ENCODE measurements at places on chromosomes 3 and 15.
A peak's percentile ranks its signal among the peaks of the same experiment; 100 is the strongest.

DNA sequence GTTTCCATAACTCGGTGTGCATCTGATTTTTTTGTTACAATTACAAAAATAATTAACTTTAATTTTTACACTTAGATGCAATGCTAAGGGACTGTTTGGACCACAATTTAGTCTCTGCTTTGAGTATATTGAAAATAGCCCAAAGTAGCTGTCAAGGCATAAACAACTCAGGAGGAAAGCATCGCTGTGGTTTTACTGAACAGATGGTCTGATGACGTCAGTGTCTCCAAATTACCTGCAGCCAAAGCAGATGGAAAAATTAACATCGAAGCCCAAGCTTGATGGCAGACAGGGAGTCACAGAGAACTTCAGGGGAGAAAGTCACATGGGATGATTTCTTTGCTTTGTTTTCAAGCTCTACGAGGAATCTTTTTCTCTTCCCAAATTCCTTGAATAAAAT lies 83.1 kb upstream of the PLCL2 start:
- DNase-seq = no peak

GRCh38 chr3:136250903-136251460 lies 842 bp downstream of the PCCB start:
- DNase-seq = peak; percentile 2

DNA sequence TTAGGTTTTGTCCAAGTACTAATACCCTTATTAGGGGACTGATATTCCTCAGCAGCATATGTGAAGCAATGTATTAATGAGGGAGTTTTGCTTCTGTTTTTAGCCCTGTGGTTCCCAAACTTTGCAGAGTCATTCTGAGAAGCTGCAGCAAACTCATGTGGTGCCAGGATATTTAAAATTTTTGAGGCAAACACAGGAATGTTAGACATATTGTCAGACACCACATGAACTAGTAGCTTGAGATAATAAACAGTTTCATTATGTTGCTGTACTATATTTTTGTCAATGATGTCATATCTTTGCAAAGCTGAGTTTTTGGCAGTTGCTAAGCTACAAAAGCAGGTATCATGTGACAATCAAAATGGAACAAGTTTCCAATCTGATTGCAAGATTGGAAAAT lies 36.6 kb downstream of the ATP6V1A start:
- DNase-seq = no peak

DNA sequence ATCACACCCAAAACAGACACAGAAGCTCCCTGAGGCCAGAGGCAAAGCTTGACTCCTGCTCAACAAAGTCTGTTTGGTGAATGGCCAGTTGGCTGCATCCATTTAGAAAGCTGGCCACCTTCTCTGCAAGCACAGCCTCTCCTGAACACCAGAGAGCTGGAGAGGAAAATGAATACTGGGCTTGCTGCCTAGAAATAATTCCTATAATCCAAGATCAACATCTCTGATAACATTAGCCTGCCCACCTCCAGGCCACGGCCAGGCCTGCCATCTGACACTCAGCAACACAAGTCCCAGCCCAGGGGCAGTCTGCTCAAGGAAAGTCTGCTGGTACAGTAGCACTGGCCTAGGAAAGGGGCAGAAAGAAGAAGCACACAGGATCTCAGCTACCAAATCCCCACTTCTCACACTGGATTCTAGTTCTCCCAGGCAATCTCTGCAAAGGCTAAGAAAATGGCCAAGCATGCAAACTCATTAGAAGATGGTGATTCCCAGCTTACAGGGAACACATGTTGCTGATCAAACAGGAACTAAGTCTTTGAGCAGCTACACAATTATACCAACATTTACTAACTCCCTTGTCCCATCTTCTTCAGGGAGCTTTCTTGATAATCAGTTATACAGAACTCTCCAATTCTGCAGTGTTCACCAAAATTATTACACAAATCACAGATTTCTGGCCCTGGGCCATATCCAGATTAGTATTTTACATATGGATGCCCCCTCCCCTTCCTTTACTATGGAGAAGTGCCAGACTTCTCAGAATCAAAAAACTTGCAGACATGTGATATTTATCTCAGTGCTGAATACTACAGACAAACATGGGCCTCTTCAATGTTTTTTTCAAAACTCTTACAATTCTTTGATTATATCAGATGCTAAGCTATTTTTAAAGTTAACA lies 9.9 kb downstream of the TBC1D2B start:
- no peak for DNase-seq

GRCh38 chr3:38117748-38118420 lies 19.0 kb downstream of the ACAA1 start:
- peak; percentile 57 for DNase-seq

GRCh38 chr3:144381607-144382006 lies 410.0 kb downstream of the DIPK2A start:
- DNase-seq = no peak

GRCh38 chr15:84750583-84751092 lies 2.2 kb downstream of the ZNF592 start:
- no peak for DNase-seq

DNA sequence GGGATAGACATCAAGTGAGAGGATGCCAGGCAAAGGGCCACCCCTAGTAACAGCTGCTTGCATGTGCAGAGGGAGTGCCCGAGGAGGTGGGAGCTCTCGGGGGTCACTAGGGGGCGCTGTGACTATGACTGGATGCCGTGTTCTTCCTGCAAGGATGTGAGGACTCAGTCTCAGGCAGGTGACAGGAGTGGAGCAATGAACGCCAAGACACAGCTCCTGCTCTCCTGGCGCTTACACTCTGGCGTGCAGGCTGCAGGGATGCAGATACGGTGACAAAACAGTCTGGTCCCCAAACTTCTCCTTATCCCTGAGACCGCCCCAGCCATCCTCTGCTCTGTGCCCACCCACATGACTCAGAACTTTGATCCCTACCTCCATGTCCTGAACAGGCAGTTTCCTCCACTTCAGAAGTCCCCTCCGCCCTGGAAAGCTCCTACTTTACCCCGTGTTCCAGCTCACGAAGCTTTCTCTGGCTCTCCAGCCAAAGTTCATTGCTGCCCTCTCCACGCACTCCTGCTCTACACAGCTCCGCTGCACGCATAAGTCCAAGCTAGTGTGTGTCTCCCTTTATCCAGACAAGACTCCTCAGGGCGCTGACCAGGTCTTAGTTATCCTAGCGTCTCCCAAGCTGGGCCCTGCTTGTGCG lies 14.7 kb downstream of the RHOV start:
- peak; percentile 77 for DNase-seq

- no peak for DNase-seq
Observed at GRCh38 chr15:67843571-67844387, 3.9 kb upstream of the RNU6-1 start.

GRCh38 chr3:123787133-123787532 lies 97.0 kb downstream of the MYLK start:
- no peak for DNase-seq

GRCh38 chr3:116338713-116339112 lies 106.6 kb downstream of the LSAMP start:
- DNase-seq = no peak

- no peak for DNase-seq
Observed at GRCh38 chr3:14031271-14031670, 93.4 kb downstream of the CHCHD4 start.

DNA sequence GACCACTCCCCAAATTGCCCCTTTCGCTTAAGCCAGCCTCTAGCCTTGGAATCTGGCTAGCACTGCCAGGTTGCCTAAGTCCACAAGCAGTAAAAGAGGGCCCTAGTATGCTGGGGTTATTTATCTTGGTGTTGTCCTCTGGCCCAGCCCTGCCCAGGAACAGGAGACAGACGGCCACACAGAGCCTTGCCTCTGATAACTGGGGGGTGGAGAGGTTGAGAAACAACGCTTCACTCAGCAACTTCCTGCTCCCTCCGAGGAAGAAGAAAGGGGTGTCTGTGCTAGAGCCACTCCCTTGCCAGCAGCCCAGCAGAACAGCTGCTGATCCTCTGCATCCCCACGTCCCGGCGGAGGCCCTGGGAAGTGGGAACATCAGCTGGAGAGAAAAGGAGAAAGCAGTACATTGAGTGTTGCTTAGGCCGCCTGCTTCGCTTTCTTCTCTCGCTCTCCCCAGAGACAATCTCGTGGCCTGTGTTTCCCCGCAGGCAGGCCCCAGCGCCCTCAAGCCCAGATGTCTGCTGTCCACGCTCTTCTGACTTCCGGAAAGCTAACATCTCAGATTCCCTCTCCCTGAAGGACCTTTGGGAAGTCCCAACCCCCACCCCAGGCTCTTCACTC lies 22.6 kb upstream of the C3orf70 start:
- DNase-seq = no peak

GRCh38 chr3:11195721-11196332 lies 41.5 kb downstream of the HRH1 start:
- no peak for DNase-seq

GRCh38 chr3:58835086-58835485 lies 168.5 kb upstream of the FAM3D start:
- DNase-seq = no peak

DNA sequence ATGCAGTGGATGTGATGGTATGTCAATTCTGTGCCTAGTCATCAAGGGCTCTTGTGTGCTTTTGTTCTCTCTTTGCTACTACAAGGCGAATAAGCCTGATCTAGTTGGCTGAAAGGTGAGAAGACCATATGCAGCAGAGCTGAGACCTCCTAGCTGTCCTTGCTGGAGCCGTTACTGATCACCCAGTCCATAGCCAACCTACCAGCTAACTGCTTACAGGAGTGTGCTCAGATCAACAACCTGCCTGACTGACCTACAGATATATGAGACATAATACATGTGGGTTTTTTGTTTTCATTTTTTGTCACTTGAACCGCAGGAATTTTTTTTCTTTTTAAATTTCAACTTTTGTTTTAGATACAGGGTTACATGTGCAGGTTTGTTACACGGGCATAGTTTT lies 22.8 kb downstream of the OXSM start:
- no peak for DNase-seq

- DNase-seq = no peak
Observed at GRCh38 chr3:32493437-32494414, 8.9 kb downstream of the CMTM6 start.

GRCh38 chr3:58585994-58586393 lies 8.8 kb upstream of the FAM107A start:
- DNase-seq = no peak

DNA sequence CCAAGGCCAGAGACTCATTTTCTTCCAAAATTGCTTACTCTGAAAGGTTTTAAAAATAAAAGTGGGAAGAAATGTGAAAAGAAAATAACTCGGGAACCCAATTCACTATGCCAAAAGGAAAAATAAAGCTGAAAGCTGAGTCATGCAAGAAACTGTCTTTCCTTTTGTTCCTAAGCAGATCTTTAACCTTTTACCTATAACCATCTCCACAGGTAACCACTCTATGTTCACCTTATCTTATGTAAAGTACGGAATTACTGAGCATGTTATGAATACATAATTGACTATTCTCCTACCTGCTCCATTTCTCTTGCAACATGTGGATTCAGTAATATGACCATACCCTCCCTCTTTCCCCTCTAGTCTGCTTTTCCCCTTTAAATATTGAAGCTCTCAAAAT lies 62.0 kb downstream of the MINDY4B start:
- DNase-seq = no peak

- DNase-seq = no peak
Observed at GRCh38 chr15:23648920-23649515, 1.4 kb upstream of the MAGEL2 start.

- DNase-seq = no peak
Observed at GRCh38 chr15:69749797-69750196, 297.2 kb downstream of the RPLP1 start.

- no peak for DNase-seq
Observed at GRCh38 chr3:9074079-9074478, 110.8 kb upstream of the RAD18 start.

DNA sequence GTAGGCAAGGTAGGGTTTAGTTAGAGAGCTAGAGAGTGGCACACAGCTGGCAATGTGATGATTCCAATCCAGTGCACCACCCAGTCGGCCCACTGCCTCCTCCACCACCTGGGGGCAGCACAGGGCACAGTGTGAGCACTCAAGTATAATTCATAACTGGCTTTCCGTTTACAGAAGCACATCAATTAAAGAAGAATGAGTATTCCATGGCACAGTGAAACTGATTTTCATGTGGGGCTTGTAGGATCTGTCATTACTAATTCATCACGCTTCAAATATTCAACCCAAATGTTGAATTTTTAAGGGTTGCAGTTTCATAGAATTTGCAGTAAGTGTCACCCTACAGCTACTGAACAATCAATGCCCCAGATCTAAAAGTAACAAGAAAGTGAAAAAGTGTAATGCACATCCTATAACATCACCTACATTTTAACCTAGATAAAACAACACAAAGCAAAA lies 149.9 kb downstream of the IGSF11 start:
- DNase-seq = peak; percentile 39

DNA sequence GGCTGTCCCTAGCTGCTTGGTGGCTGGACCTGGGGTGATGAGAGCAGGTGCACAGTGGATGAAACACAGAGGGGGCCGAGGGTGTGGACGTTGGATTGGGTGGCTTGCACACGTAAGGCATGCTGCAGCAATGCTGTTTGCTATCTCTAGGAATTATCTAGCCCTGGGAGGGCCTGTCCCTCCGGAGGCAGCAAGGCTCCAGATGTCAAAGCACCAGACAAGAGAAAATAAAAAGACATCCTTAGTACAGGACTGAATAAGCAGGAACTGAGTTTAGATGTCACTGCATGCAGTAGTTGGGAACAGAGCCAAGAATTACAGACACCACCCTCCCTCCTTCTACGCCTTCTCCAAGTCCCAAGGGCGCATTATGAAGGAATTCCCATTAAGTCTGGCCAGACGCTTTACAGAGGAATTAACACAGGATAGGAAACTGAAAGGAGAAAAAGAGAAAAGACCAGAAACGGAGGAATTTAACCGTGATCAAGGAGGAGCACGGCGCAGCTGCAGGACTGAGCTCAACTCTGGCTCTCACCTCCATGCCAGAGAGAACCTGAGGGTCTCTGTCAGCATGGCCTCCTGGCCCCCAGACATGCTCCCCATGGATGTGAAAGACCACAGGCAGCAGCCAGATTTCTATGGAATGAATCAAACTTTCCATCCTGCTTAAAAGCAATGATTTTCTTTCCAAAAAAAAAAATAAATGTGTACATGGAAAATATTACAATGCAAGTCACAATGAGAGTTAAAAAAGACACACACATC lies 13.8 kb downstream of the ATP10A start:
- no peak for DNase-seq

DNA sequence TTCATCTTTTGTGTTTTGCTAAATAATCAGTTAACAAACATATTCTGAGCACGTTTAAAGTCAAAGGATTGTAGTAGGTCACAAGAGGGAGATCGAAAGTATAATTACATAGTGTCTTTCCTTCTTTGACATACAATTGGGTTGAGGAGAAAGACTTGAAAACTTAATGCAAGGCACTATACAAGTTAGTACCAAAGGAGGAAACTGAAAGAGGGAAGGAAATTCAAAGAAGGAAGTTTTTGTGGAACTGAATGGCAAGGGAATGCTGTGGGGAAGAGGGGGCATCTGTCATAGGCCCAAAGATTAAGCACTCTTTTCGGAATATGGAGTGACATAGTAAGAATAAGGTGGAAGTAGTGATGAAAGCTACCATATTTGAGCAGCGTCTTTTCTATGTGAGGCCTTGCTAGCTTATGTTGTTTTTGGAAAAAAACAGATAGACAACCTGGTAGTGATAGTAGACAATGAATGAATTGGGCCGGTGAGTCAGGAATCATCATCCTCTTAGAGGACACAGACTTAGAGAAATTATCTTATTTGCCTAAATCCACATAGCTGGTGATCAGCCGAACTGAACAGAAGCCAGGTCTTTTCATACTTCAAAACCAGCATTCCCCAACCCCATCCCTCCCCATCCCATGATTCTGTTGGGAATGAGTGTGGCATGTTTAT lies 10.2 kb downstream of the MBNL1 start:
- no peak for DNase-seq
